SJCRH30 (cell line): ENCODE measurements at places on chromosomes 7 and 10. TPM values are rescaled to one million over a fixed set of nuclear protein-coding genes. Genes with fewer than 3 reads are reported as not detected.

GRCh38 chr10:10677479-10677878 lies 340.2 kb upstream of the CELF2 start:
- DNase-seq: peak; percentile 76
- H3K4me3 ChIP-seq: no peak overlapping the region
- H3K27me3 ChIP-seq: no peaks in the 10 kb centered on the region

DNA sequence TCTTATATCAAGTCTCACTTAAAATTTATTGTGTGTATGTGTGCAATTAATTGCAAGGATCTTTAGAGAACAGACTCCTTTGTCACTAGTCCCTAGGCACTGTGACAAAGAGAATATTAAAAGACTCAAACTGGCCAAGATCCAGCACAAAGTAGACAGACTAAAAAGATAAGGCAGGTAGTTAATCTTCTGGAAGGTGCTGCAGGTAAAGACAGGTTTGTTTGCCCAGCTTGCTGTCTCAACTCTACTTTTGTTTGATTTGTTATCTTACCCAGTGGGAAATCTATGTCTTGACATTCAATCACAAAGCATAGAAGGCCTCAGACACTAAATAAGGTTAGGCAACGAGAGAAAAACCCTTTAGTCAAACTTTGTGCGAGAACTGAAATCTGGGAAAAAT lies 807.9 kb upstream of the LRRN3 start:
- H3K27me3 ChIP-seq: no peaks in the 10 kb centered on the region
- no peaks in the 10 kb centered on the region; the same call in 1 of the 2 replicates for H3K36me3 ChIP-seq
- no peak overlapping the region for H3K27ac ChIP-seq

Gene MUC12
- total RNA-seq: 1.2 and 2.1 TPM in 2 replicates

Gene SPDYE6
- not detected in 2 replicates for total RNA-seq

Gene PITRM1
- total RNA-seq: 43.0 and 51.4 TPM in 2 replicates

DNA sequence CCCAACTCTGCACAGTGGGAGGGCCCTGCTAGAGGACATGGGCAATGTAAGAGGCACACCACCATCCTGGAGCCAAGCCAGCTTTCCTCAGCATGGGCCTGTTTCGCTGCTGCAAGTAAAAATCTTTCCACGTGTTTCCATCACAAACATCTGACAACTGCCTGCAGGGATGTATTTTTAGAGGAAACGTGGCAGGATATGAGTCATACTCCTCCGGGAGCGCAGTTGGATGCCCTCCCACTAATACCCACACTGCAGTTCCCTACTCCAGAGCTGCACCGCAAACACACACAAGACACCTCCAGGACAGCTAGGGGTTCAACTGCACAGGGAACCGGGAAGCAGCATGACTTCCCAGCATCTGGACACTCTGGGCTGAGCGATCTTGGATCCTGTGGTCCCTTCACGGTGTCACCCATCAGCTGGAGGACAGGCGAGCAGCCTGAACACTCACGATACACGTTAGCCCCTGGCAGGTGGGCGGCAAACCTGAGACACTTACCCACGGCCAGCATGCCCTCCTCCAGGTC lies 26.1 kb downstream of the PLAC9 start:
- H3K36me3 ChIP-seq: peaks cover 4% of the 10 kb centered on the region; the same call in 1 of the 2 replicates
- H3K27ac ChIP-seq: peak overlapping the region; percentile 48
- peaks cover 18% of the 10 kb centered on the region for H3K4me1 ChIP-seq
- no peaks in the 10 kb centered on the region for H3K27me3 ChIP-seq

GRCh38 chr10:132524443-132525285 lies 12.9 kb upstream of the INPP5A start:
- H3K4me1 ChIP-seq: 0 out of 2 replicates have a peak, but pooled peaks cover 3% of the 10 kb centered on the region
- no peak overlapping the region for H3K4me3 ChIP-seq
- no peak overlapping the region for H3K27ac ChIP-seq
- H3K36me3 ChIP-seq: no peaks in the 10 kb centered on the region

- no peaks in the 10 kb centered on the region for H3K36me3 ChIP-seq
- H3K4me3 ChIP-seq: no peak overlapping the region
- no peak overlapping the region for H3K27ac ChIP-seq
- H3K27me3 ChIP-seq: no peaks in the 10 kb centered on the region
- DNase-seq: no peak
Observed at GRCh38 chr7:131893631-131894340, 337.4 kb upstream of the PODXL start.

Gene PLEKHS1
- 6.1 and 7.3 TPM in 2 replicates for total RNA-seq

Gene ABCC2
- 0.08 and 0.24 TPM in 2 replicates for total RNA-seq

Gene KEL
- total RNA-seq: 0.08 and 0.69 TPM in 2 replicates

Gene PRSS37
- not detected in 2 replicates for total RNA-seq

Gene ZNF485
- total RNA-seq: 2.2 and 2.9 TPM in 2 replicates

DNA sequence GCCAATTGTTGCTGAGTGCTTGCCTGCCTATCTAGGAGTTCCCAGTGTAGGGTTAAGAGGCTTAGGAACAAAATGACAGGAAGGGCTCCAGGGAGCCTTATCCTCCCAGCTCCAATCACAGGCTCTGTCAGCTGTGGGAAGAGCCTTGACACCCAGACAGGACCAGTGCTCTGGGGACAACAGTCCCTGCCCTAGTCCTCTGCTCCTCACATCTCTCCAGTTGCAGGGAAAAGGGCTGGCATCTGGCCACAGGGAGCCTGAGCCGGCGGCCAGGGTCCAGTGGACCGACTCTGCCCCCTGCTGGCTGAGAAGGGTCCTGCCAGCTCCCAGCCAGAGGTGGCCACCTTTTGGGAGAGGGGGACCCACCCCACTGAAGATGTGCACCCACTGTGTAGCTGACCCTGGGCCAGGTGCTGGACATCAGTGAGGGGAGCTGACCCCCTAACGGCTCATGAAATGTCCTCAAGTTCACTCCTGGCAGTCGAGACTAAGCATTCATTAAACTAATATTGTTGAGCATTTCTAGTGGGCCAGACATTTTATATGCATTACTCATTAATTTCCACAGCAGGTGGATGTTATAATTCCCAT lies 17.6 kb downstream of the DNAJB12 start:
- peaks cover 22% of the 10 kb centered on the region for H3K36me3 ChIP-seq
- DNase-seq: peak; percentile 81
- no peak overlapping the region for H3K4me3 ChIP-seq
- peaks cover 44% of the 10 kb centered on the region for H3K4me1 ChIP-seq
- peak overlapping the region; percentile 96; the same call in 1 of the 2 replicates for H3K27ac ChIP-seq
- H3K27me3 ChIP-seq: no peaks in the 10 kb centered on the region

Gene GJD4
- 1.2 and 1.9 TPM in 2 replicates for total RNA-seq

Gene OR6V1
- not detected in 2 replicates for total RNA-seq

GRCh38 chr7:101667920-101668319 lies 38.8 kb upstream of the MYL10 start:
- DNase-seq: no peak
- H3K4me3 ChIP-seq: no peak overlapping the region
- no peaks in the 10 kb centered on the region for H3K36me3 ChIP-seq
- no peaks in the 10 kb centered on the region for H3K27me3 ChIP-seq
- H3K27ac ChIP-seq: no peak overlapping the region

DNA sequence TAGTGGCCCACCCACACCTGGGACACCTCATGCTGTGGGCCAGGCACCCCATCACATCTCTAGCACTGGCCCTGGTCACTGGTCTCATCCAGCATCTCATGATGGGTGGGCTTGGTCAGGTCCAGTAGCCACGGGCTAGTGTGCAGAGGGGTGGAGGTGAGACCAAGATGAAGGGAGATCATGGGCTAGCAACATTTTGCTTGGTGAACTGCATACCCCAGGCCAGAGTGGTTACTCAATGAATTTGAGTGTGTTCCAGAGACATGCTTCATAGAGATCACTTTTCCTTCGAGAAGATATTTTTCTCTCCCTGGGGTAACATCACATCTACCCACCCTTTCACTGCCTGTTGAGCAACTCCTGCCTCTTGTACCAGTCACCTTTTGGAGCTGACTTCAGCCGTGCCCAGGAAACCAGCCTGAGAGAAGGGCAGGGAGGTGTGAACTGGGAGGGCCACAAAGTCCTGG lies 44.2 kb downstream of the MINDY4 start:
- H3K4me1 ChIP-seq: no peaks in the 10 kb centered on the region
- no peaks in the 10 kb centered on the region for H3K36me3 ChIP-seq
- DNase-seq: no peak
- peaks cover 32% of the 10 kb centered on the region for H3K27me3 ChIP-seq

- no peak within 1 kb of the TSS for H3K4me3 ChIP-seq
- no peaks in the 10 kb centered on the region for H3K27me3 ChIP-seq
- DNase-seq: no peak
- no peaks in the 10 kb centered on the region for H3K4me1 ChIP-seq
- no peak within 1 kb of the TSS for H3K27ac ChIP-seq
Observed at GRCh38 chr7:48028938-48029337, at the start of gene SUN3. TSS of gene SUN3 (minus strand) at chr7:48029107. CDS start at chr7:48028938, 169 bp downstream.

Gene NPFFR1
- total RNA-seq: not detected in 2 replicates

DNA sequence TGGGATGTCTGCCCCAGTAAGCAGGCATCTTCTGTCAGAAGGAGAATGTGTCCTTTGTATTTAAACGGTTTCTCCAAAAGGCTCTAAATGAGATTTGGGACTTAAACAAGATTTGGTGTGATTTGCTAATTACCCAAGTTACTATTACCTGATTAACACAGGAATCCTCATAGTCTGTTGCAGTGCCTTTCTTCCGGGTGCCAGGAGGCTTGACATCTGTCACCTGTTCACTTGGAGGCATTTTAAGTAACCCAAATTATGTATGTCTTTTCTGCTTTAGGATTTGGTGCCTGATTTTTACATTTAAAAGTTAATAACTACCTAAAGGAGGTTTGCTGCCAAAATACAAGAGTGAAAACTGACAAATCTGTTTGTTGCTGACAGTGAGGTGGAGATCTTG lies 587.9 kb upstream of the GALNT17 start:
- H3K27me3 ChIP-seq: no peaks in the 10 kb centered on the region
- no peak overlapping the region for H3K4me3 ChIP-seq
- no peak overlapping the region for H3K27ac ChIP-seq
- no peaks in the 10 kb centered on the region for H3K4me1 ChIP-seq
- DNase-seq: no peak
- H3K36me3 ChIP-seq: no peaks in the 10 kb centered on the region

DNA sequence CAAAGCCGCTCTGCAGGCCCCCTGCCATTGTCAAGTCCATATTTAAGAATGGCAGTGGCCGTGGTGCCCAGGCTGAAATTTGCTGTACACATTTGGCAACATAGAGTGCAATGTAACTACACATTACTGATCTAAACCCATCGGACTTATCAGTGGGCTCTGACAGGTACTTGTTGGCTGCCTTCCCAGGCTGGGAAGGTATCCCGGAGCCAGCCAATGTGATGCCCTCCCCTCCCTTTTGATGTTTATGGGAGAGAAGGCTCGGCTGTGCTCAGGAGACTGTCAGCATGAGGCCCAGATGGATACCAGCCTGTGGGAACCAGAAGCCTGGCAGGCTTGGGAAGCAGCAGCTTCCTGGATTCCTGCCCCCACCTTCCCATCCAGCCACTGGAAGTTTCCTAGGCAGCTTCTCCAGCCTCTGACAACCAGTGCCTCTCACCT lies 146.1 kb upstream of the TCF7L2 start:
- no peaks in the 10 kb centered on the region for H3K4me1 ChIP-seq
- H3K27ac ChIP-seq: no peak overlapping the region
- no peak for DNase-seq
- H3K4me3 ChIP-seq: no peak overlapping the region
- H3K36me3 ChIP-seq: no peaks in the 10 kb centered on the region

GRCh38 chr10:87700031-87700796 lies 40.5 kb downstream of the PAPSS2 start:
- H3K4me3 ChIP-seq: no peak overlapping the region
- H3K36me3 ChIP-seq: no peaks in the 10 kb centered on the region
- H3K4me1 ChIP-seq: no peaks in the 10 kb centered on the region

Gene CDHR3
- total RNA-seq: 0.91 and 1.5 TPM in 2 replicates

DNA sequence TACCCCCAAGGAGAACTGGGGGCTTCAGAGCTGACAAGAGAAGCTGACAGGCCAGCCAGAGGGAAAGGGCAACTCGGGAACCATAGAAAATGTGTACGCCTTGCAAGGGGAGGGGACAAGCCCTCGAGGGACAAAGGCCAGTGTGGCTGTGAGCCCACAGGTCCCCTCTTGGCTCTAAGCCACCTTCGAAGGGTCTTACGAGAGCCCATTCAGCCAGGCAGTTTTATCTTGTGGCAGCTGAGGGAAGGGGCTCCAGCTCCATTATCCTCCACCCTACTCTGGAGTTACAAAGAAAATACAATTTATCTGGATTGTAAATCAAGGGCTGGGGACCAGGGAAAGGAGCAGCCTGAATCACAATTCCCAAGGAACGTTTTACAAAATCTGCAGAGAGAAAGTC lies 159.5 kb upstream of the ZMIZ1 start:
- no peak overlapping the region for H3K27ac ChIP-seq
- H3K27me3 ChIP-seq: 0 out of 2 replicates have a peak, but pooled peaks cover 5% of the 10 kb centered on the region
- H3K4me1 ChIP-seq: peaks cover 4% of the 10 kb centered on the region
- H3K4me3 ChIP-seq: no peak overlapping the region

DNA sequence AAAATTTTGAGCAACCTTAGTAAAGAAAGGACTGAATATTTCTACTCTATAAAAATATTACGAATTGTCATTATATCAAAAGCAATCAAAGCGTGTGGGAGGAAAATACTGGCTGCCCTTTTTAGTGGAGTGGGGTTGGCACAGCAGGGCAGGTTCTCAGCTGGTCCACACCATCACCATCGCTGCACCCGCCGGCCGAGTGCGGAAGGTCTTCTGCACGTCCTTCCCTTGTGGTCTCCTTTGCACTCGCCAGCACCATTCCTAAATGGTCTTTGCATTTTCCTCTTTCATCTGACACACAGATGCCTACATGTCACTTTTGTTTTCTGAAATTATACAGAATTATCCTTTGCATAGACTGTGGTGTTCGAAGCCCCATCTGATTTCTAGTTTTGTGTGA lies 116.6 kb upstream of the LANCL2 start:
- H3K36me3 ChIP-seq: no peaks in the 10 kb centered on the region
- H3K4me1 ChIP-seq: peaks cover 10% of the 10 kb centered on the region
- H3K27ac ChIP-seq: no peak overlapping the region

DNA sequence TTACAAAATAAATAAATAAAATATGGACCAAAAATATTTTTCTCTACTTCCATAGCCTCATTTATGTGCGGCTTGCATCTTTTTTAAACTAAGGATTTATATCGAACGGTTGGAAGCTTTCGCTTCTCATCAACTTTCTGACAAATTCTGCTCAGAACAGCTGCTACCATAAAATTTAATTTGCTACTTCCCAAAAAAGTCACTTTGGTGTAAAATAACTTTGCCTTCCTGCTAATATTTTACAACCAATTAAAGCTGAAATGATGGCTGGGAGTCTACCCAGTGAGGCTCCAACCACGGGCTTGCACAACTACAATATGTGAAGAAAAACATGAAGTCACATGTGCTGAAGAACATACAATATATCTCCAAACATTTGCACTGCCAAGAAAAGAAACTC lies 253.1 kb upstream of the NEBL start:
- no peak for DNase-seq
- H3K4me3 ChIP-seq: no peak overlapping the region
- H3K27ac ChIP-seq: no peak overlapping the region
- H3K36me3 ChIP-seq: no peaks in the 10 kb centered on the region
- no peaks in the 10 kb centered on the region for H3K27me3 ChIP-seq

DNA sequence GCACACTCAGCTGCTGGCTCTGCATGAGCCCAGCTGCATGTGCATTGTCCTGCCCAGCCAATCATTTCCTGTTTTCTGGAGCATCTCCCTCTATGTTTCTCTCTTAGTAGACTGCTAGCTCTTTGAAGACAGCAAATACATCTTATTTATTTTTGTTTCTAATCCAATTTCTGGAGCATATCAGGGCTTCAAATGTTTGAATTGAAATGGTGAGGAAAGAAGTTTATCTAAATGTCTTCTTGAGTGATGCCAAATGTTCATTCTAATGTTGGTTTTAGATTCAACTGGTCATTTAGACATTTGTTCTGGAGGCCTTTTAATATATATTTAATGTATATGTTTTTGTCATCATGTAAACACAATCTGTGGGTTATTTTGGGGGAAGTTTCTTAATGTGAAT lies 141.9 kb downstream of the DNAJB9 start:
- no peak for DNase-seq
- H3K27me3 ChIP-seq: no peaks in the 10 kb centered on the region
- H3K36me3 ChIP-seq: no peaks in the 10 kb centered on the region
- no peak overlapping the region for H3K27ac ChIP-seq

Gene LHFPL3
- total RNA-seq: 0.05 and 0.22 TPM in 2 replicates
